Stimulated activated CD8-positive, alpha-beta memory T cell treated with anti-CD3 and anti-CD28 coated beads, Interleukin-4, amount 100 ng/mL, for 4 hours (primary cell): ENCODE measurements at places on chromosomes 2 and 18.

- DNase-seq, result no peak
These were observed 35.1 kb upstream of the B4GALT6 start for GRCh38 chr18:31719363-31720006.

DNA sequence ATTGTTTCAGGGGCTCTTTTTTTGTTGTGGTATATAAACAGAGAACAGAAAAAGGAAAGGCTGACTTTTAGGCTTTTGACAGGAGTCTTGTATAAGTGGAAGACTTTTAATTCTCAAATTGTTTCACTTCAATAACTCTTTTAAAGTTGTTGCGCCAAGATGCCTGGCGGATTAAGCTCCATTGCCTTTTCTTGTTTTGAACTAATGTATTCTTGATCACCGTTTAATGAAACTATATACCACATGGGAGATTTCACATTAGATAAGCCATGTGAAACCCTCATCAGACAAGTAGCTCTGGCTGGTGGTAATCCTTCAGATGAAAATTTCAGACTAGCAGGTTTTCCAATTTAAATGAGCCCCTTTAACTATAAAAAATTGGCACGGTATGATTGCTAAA is 257.4 kb downstream of the CCDC178 start:
- DNase-seq, result no peak

DNA sequence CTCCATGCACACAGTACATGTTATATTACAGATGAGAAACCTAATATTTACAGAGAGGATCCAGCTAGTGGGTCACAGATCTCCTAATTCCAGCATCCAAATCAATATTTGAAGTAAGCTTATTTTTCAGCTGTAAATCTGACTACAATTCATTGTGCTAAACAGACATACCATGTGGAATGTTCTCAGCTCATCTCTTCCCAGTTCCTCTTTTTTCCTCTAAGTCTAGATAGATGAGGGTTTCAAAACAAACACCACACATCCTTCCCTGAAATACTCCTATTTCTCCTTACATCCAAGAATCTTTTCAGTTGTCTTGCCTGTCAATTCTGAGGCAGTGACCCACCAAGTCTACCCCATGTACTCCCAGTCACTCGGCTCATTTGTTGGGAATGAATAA is 200.7 kb upstream of the PIK3C3 start:
- DNase-seq, result no peak

DNA sequence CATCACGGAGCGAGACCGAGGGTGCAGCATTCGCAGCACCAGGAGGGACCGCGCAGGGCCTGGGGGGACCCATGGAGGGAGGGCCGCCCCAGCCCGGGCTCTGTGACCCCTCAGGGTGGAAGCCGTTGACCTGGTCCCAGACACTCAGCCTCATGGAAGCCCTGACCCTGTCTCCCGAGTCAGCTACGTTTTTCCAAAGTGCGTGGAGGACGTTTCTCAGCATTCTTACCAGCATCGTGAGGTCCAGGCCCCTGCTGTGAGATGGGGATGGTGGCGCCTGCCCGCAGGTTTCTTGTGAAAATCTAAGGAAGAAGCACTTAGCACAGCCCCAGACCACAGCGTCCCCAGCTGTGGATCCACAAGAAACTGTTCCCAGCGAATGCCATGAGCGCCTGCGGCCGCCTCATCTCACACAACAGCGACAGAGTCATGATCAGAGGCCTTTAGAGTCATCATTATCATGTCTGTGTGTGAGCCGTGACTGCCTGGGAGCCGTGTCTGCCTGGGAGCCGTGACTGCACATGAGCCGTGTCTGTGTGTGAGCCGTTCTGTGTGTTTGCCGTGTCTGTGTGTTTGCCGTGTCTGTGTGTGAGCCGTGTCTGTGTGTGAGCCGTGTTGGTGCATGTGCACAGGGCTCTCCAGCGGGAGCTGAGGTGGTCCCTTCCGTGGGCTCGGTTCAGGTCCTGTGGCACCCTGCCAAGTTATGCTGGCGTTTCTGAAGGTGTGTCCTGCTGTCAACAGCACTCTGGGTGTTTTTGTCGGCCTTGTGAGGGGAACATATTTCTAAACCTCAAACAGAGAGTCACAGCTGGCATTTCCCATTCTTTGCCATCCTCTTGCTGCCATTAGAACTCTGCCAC is 49.2 kb upstream of the KCNG2 start:
- DNase-seq, result no peak

DNA sequence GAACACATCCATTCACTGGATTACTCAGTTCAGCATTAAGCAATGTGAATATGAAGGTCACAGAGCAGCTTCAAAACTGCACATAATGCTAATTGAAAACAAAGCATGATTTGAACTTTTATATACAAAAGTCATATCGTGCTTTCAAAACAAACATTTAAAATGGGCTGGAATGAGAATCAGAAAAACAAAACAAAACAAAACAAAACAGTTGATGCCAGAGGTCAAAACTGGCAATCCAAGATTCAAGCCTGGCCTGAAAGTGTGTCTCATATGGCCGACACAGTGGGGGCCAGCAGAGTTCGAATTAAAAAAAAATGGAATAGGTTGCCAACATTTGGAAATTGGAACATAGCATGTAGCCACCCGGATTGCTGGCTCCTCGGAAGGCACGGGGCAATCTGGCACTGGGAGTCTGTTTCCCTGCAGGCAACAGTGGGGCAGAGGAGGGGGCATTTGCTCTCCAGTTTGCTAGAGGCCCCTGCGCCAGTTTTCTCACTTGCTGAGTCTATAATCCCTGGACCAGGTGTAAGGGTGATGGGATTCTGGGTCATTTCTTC is 294.4 kb downstream of the ZNF521 start:
- DNase-seq, result no peak

DNA sequence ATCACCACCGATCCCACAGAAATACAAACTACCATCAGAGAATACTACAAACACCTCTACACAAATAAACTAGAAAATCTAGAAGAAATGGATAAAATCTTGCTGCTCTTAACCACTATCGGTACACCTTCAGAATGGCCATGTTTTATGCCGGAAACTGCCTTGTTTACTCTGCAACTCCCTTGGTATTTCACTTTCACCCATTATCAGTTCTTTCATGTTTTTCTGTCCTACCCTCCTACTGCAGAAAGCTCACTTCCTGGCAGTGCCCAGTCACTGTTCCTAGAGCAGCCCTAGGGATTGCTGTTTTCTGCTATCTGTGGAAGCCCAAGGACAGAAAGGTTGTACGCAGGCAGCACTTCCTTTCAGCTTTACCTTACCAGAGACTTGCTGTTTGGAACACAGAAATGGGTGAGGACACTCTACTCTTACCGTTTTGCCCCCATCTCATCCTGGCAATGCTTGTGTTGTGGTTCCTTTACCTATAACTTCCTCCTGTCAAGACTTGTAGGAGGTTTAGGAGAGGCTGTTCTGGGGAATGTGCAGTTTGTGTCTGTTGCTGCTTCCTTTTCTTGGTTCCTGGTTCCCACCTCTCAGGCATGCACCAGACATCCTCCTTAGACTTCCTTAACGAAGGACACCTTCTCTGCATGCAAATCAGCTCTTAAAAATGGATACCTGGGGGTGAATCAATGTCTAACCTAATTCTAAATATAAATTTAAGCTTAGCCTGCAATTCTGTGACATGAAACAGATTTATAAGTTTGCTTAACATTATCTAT is 394.4 kb downstream of the SPAG16 start:
- no peak for DNase-seq

GRCh38 chr18:57223144-57223870 is 76.4 kb downstream of the BOD1L2 start:
- no peak for DNase-seq

DNA sequence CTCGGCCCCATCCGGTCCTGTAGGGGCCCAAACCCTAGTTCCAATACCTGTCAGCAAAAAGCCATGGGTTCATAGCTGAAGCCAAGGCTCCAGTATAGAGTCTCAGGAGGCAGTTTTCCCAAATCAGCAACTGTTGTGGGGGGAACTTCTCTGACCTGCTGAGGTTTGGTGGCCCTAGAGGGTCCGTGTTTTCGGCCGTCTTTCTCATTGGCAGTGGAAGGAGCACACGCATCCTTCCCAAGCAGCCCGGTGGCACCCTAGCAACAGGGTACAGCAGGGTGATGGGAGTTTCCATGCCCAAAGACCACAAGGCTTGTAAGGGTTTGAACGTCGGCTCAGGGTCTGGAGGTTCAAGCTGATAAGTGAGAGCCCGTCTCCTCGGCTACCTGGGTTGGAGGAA is 6.6 kb downstream of the FOSL2 start:
- DNase-seq, result no peak

- no peak for DNase-seq
These were observed 8.4 kb downstream of the ITM2C start for GRCh38 chr2:230872968-230873660.

GRCh38 chr2:199303728-199304177 is 154.0 kb downstream of the SATB2 start:
- no peak for DNase-seq

DNA sequence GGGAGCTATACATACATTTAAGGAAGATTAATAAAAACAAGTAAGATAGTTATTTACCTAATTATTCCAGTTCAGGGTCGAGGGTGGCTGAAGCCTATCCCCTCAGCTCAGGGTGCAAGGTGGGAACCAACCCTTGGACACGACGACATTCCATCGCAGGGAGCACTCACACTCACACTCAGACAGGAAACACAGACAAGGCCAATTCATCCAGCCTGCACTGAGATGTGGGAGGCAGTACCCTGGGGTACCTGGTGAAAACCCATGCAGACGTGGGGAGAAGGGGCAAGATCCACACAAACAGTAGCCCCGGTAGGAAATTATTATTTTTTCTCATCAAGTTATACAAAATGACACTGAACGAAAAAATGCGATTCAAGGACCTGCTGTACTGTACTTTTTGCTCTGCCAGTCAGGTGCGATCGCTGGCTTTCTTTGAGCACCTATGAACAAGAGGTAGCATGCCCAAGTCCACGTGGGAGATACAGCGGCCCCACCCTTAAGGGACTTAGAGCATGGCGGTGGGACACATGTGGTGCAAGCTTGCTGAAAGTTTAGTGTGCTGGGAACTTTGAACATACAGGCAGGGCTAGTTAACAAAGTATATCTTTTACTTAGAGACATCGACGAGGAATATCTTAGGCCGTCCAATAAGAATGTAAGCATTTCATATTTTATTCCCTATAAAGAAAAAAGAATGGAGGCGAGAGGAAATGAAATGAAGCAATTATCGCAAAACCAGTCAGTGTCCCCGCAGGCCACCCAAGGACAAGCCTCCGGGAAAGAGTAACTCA is 624 bp downstream of the METTL8 start:
- DNase-seq, result no peak

GRCh38 chr18:11877497-11878135 is 26.4 kb downstream of the CHMP1B start:
- DNase-seq, result no peak

DNA sequence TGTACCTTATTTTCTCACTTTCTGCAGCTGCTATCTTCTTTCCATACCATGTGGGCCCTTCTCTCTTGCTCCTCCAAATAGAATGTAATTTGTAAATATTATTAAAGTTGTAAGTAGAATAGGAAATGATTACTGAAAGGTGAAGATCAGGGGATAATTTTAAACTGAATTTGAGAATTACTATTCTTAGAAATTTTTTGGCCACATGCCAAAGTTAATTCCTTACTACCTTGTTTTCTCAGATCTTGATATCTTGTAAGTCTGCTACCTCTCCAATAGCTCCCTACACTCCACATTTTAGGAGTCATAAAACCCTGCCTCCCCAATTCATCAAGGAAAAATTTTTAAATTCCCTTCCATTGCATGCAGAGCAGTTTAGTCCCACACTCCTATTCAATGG is 442.7 kb downstream of the SATB2 start:
- no peak for DNase-seq

DNA sequence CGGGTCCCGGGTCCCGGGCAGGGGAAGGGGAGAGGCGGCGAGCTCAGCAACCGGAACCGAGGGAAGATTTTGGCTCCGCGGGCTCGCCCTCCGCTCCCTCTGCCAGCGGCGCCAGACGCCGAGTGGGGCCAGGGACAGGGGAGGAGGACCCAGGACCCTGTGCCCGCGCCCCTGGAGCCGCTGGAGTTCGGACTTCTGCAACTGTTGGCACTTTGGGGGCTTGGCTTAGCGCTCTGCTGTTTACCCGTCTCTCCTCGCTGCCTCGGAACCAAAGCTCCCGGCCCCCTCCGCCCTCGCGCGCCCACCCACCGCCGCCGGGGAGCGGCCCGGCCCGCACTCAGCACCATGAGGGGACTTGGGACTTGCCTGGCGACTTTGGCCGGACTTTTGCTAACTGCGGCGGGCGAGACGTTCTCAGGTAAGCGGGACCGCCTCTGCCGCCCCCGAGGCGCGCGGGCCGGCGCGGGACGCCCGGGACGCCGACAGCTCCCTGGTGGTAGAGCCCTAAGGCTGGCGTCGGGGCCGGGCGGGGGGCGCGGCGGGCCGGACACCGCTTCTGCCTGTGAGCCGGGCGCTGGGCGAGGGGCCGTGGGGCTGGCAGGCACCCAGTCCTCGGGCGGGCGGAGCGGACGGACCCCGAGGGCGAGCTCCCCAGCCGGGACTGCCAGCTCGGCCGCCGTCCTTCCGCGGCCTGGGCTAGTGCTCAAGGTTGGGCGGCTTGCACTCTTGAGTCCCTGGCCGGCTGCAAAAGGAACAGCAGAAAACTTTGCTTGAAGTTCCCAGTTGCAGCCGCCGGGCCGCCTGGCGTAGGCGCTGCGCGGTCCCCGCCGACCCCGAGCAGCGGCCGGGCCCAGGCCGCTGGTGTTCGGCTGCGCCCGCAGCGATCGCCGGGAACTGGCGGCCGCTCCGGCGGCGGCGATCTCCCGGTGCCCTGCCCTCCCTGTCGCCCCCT is 634 bp downstream of the PTPRM start:
- DNase-seq, result no peak

- no peak for DNase-seq
These were observed 2.5 kb downstream of the TMBIM1 start for GRCh38 chr2:218289639-218290315.

DNA sequence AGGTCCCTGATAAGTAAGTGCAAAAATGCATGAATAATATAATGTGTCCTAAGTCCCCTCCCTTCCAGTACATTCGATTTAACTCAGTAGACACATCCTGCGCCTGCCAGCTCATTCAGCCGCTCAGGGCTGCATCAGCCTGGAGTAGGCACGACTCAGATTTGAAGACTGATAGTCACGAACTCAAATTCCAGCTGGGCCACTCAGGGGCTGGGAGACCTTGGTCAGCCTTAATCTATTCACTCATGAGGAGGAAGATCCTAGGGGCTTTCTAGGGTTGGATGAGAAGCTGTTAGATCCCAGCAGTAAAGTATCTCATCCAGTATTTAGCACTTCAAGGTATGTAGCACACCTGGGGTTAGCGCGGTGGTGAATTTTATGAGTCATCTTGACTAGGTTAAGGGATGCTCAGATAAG is 98.9 kb upstream of the ODC1 start:
- no peak for DNase-seq

DNA sequence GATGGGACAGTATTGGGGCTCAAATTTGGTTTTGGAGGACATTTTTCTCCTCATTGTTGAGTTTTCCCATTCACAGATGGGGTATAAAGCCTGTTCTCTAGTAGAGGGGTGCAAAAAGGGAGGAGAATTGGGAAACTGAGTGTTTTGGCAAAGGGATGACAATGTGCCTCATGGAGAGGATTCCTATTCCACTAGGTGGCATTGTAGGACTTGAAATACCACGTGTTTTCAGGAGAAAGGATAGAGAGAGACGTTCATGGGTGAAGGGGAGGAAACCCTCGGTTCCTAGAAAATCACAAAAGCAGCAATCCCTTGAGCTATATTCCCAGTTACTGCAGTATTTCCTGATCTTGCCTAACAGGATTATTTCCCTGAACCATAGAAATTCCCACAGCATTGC is 113.7 kb upstream of the SRD5A2 start:
- DNase-seq, result no peak
